ENCODE measurements at places on chromosomes 2 and 18. TPM values are rescaled to one million over a fixed set of nuclear protein-coding genes. Genes with fewer than 3 reads are reported as not detected.

DNA sequence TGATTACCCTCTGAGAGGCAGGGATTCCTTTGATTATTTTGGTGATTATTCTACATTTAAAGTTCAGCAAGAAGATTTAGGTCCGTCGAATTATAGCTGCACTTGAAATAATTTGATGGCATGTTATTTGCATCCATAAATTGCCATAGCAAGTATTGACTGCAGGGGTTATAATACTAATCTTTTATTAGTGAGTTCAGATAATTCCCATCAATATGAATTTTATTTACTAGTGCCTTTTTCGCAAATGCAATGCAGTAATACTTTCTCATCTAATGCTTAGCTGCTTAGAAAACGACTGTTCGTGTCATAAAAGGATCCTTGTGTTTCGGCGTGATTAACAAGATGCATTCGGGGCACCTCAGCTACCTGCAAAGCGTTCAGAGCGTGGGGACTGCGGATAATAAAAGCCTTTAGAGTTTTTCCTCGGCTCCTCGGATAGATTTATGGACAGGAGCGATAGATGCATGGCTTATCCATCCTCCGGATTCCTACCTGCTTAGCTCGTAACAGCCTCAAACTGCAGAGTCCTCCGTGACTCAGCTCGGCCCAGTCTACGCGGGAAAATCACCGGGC, 2.5 kb upstream of the GBX2 start:
- no peak for DNase-seq

DNA sequence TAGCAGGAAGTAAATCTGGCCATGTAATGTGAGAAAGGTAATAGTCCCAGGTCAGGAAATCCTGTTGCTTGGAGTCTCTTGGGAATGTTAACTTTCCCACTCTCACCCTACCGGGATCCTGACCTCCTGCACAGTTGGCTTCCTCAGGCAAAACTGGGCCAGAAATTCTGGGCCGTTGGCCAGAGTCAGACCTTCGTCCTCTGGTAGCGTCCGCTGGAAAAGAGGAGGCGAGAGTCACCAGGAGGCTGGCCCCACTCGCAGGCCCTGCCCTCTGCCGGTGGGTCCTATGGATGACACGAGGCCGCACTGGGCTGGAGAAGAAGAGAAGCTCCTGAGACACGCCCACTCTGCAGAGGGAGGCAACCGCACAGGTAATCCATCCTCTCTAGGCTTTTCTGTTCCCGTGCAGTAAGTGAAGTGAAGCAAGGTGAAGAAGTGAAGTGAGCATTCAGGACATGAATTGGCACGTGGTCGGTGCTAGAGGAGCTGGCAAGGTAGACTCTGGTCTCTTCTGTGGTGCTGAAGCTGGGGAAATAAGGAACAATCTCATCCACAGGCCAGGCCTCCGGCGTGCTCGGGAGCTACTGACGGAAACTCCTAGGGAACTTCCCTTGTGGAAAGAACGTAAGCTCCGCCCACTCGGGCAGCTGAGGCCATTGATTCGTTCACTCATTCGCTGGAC, 182.7 kb upstream of the GLI2 start:
- DNase-seq = no peak

DNA sequence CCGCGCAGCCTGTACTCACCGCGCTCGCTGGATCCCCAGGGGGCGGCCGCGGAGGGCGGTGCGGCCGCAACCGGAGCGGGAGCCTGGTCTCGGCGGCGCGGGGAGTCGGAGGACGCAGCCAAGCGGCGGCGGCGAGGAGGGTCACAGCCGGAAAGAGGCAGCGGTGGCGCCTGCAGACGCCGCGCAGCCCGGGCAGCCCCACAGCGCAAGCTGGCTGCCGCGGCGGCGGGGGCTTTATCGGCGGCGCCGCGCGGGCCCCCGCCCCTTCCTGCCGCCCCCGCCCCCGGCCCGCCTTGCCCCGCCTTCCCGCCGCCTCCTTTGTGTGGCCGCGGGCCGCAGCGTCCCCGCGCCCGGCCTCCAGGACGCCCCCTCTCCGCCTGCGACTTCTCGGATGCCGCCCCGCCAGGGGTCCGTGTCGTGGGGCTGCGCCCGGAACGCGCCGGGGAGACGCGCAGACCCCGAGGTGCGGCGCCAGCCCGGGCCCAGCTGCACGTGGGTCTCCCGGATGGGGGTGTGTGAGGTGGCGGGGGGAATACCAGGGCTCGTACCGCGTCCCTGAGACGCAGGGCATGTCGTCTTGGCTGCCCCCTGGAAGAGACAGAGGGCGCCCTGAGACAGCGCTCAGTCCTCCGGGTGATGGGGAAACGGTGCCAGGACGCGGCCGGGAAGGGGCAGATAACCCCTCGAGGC, at the start of gene SERPINE2:
Gene SERPINE2, minus strand, starts transcription at position 207 of the 690 bp plus-strand sequence. CDS start 37,386 bp downstream, outside the sequence.
- no peak for DNase-seq

- no peak for DNase-seq
Observed at GRCh38 chr2:3099145-3099859, 278.3 kb downstream of the EIPR1 start.

DNA sequence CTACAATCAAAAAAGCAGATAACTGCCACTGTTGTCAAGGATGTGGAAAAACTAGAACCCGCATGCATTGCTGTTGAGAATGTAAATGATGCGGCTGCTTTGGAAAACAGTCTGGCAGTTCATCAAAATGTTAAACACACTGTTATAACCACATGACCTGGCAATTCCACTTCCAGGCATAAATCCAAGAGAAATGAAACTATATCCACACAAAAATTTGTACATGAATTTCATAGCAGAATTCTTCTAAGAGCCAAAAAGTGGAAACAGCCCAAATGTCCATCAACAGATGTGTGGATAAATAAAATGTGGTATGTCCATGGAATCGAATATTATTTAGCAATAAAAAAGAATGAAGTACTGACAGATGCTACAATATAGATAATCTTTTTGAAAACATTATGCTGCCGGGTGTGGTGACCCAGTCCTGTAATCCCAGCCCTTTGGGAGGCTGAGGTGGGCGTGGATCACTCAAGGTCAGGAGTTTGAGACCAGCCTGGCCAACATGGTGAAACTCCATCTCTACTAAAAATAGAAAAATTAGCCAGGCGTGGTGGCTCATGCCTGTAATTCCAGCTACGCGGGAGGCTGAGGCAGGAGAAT, 32.0 kb downstream of the ERCC3 start:
- DNase-seq = peak; percentile 22

- DNase-seq = no peak
Observed at GRCh38 chr18:52216666-52217065, 123.3 kb upstream of the DCC start.

DNA sequence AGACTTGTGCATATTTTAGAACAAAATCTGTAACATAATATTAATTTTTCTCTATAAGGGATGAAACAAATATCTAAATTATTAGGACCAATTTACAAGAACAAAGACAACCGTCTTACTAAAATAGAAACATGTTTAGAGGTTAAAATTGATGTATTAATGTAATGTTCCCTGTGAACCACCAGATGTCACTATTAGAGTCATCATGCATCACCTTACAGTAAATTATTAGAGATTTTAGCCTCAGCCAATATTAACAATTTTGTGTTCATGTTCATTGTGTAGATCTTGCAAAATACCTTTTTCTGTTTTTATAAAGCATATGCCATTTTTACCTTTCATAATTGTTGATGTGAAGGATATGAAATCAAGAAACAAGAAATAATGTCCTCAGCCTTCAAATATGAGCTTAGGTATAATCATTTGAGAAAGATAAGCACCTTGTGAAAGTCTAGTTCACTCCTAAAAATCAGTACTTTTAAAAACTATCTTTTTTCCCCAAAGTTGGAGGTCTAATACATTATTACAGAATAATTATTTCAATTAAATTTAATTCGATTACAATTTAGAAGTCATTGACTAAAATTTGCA, 344.3 kb upstream of the KCNH7 start:
- no peak for DNase-seq

DNA sequence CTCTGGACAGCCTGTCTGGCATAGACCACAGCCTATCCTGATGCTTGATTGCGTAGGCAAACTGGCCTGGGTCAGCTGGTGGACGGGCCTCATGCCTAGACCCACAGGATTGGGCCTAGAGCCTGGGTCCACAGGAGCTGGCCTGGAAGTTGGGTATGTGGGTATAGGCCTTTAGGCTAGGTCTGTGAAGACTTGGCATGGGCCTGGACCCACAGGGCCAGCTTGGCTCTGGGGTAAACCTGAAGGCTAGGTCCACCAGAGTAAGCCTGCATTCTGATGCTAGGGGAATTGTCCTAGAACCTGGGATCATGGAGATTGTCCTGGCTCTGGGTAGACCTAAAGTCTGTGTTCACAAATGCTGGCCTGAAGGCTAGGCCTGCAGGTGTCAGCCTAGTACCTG, 1293.7 kb downstream of the CNTNAP5 start:
- DNase-seq = no peak

GRCh38 chr2:187397886-187398285, 50.2 kb downstream of the CALCRL start:
- no peak for DNase-seq

DNA sequence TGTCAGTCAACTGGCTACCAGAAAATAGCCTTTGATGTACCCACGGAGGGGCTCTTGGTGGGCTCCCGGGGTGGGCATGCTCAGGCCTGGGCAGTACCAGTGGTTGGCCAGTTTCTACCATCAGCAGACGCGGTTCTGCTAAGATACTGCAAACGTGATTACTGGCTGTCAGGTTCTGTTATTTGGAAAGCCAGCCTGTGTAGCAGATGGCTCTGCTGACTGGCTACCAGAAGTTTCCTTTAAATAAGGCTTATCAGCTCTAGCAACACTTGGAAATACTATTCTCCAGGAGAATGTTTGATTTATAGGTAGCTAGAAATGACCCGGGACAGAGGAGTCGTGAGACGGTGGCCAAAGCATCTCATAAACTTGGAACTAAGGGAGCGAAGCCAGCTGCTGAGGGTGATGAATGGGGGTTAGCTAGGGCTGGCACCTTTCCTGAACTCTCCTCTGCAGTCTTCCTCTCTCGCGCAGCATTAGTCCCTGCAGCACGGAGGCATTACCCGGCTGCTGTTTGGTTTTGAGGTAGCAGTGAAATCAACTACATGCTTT, 171.9 kb downstream of the AGAP1 start:
- no peak for DNase-seq

DNA sequence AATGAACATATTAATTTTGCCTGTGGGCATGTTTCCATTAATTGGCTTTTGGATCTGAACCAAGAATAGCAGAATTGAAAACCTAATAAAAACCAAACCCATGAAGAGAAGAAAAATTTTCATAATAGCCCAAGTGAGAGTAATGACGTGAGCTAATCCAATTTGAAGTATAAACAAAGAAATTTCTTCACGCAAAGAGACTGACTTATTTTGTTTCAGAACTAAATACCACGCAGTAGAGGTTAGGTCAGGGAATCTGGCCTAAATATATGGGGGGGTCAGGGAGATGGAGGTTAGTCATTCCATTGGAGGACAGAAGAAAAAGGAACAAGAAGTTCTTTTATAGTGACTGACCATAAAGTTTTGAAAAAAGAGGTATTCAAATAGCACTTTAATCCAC, 94.1 kb upstream of the CYP1B1 start:
- no peak for DNase-seq

GRCh38 chr18:34760444-34760843, 50.3 kb downstream of the DTNA start:
- no peak for DNase-seq

DNA sequence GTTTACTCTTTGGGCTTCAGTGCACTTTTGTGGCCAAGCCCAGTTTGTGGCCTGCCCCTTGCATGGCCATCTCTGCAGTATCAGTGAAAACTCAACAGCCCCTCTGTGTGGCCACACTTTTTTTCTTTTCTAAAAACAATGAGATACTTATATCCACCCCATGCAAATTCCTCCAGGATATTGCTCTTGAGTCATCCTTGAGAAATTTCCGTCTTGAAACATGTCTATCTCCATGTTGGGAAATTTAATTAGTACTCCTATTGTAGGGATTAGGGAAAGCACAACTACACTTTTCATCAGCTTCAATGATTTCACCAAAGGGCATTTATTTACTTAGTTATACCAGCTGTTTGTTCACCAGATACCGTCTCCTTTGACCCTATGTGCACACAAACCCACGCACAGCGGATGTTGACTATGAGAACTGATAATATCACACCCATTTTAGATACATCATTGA, 993.1 kb downstream of the TSN start:
- no peak for DNase-seq

DNA sequence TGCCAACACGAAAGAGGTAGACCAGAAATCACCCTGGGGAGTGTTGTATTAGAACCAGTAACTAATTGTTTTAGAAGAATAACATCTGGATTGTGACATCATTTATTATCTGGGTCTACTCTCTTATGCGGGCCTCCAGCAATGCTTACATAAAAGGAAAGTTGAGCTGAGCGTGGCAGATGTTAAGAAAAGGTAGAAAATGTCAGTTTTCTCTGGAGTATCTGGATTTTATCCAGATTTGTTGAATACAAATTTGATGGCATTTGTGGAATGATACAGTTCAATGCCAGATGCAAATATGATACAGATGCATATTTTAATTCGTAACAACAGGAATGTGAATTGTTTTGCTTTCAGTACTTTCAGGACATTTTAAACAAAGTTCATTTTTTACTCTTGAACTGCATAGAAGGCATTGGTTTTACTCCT, 90.3 kb downstream of the PRPF40A start:
- no peak for DNase-seq

DNA sequence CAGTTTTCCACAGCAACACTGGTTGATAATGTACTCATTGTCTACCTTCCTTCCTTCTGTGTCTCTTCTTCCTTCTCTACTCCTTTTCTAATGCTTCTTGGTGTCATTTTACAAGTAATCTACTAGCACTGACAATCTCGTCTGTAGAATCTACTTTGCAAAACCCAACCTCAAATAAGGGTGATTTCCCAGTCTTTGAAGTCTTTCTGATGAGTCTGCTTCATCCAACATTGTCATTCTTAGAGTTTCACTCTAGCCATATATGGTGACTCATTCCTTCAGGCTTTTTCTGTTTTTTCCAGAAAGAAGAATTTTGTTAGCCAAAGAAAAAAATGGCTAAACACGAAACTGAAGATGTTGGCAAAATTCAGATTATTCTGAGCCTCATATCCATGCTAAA, 288.7 kb downstream of the MBD2 start:
- no peak for DNase-seq

DNA sequence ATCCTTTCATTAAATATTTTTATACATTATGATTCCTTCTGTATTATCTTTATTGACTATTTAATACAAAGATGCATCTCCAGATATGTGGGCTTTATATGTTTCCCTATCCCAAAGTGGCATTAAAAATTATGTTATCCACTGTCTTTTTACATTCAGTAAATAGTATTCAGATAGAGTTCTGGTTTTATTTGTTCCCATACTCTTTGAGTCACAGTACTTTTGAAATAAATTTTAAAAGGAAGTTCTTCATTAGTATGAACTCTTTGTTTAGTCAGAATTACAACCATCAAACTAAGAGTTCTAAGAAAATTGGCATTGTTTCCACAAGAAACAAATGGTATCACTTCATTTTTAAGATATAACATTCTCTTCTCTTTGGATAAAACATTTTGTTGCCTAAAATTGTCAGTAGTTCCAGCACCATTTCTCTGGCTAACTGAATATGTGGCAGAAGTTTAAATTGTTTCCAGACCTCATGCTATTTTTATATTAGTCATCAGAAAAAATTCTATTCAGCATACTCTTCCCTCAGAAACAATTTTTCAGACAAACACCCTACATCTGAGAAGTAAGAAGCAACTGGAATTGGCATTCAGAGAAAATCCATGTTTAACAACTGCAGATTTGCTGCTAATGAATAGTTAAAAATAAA, 88.5 kb upstream of the COL5A2 start:
- DNase-seq = no peak

Gene CHAC2
- 1.9 TPM for polyA plus RNA-seq

Gene C1QL2
- not detected for polyA plus RNA-seq

Gene ACMSD
- polyA plus RNA-seq = 0.44 TPM

Gene TMEM237
- polyA plus RNA-seq = 37.5 TPM

Gene ELP2
- polyA plus RNA-seq = 75.9 TPM
